ENCODE measurements at places on chromosomes 5 and 9. TPM values are rescaled to one million over a fixed set of nuclear protein-coding genes. Genes with fewer than 3 reads are reported as not detected.

Gene SH3TC2
- 0.59 TPM for polyA plus RNA-seq

Gene CYLC2
- polyA plus RNA-seq = not detected

Gene HK3
- 1.5 TPM for polyA plus RNA-seq

Gene IRX4
- not detected for polyA plus RNA-seq

Measured in Purkinje cell (primary cell).